Progenitor cell of endocrine pancreas (in vitro differentiated cells): ENCODE measurements at places on chromosomes 12 and 14.

GRCh38 chr14:62844546-62844945 lies 200.7 kb downstream of the KCNH5 start:
- no peak for DNase-seq

DNA sequence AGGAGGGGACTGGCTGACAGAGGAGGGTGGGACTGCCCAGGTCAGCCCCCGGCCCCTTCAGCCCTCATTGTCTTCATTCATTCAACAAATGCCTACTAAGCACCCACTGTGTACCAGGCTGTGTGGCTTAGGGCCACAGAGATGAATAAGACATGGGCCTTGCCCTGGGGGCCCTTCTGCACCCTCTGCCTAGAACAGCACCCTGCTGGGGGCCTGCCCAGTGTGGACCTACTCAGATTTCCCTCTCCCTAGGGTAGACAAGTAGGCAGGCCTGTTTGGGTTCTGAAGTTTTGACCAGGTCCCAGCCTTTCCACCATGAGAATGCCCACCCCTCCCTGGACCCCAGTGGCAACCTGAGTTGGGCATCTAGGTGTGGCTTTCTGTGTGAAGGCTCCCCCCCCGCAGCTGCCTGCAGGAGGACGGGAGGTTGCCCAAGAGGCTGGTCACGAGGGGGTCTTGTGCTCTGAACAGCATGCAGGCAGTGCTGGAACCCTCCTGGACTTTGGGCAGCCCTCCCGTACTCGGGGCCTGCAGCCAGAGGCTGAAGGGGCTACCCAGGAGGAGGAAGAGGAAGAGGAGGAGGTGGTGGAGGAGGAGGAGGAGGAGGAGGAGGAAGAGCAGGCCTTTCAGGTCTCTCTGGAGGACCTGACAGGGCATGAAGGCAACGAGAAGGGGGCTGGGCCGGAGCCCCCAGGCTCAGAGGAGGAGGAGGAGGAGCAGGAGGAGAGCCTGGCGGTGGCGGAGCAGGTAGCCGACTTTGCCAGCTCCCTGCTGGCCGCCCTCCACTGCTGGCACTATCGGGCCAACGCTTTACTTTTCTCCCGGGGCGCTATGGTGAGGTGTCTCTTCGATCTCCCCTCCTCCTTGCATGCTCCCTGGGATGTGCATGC lies 33.4 kb downstream of the PLEKHG3 start:
- DNase-seq = no peak

- peak; percentile 27 for DNase-seq
Observed at GRCh38 chr14:56119201-56119981, 1.2 kb downstream of the PELI2 start.

DNA sequence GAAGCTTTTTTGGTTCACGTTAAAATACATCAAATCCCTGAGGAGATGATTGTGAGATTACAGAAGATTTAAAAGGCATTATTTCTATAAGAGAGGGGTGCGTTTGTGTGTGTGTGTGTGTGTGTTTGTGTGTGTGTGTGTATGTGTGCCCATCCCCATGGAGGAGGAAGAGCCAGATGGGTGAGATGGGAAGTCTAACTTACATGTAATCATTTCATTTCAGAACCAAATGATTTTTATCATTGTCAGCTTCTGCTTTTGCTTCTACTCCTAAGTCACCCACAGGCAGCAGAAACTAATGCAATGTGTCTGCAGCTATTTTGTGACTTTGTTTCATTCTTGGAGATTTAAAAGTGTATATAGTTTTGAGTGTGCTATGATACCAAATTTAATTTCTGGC lies 68.7 kb downstream of the SLC4A8 start:
- DNase-seq = no peak

DNA sequence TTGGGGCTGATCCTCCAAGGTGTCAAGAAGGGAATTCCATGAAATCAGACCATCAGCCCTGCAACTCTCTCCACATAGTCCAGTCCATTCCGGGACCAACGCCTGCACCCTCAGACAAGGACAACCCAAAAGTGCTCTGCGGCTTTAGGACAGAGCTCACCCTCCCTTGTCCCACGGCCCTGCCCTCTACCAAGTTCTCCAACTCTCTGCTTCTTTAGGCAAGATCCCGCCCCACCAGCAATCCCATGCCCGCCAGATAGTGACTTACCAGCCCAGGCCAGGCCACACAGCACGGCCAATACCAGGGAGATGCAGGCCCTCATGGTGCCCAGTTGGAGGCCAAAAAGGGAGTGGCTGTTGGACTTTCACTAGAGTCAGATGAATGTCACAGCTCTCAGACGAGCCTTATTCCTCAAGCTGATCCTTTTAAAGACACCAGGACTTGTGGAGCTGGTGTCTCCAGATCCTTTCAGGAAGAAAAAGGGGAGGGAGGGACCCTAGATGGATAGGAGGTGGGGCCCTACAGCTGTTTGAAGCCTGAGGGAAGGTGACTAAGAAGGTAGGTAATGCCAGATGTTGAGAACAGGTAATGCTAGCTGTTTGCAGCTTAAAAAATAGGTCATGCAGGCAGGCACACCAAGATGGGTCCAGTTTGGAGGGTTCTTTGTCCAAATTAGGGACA lies at the start of gene ENDOU:
TSS of gene ENDOU (minus strand) at position 400 of the 682 bp plus-strand sequence. CDS start at position 323, 77 bp downstream.
- DNase-seq = no peak

- no peak for DNase-seq
Observed at GRCh38 chr12:71250166-71250565, 92.4 kb upstream of the TSPAN8 start.

DNA sequence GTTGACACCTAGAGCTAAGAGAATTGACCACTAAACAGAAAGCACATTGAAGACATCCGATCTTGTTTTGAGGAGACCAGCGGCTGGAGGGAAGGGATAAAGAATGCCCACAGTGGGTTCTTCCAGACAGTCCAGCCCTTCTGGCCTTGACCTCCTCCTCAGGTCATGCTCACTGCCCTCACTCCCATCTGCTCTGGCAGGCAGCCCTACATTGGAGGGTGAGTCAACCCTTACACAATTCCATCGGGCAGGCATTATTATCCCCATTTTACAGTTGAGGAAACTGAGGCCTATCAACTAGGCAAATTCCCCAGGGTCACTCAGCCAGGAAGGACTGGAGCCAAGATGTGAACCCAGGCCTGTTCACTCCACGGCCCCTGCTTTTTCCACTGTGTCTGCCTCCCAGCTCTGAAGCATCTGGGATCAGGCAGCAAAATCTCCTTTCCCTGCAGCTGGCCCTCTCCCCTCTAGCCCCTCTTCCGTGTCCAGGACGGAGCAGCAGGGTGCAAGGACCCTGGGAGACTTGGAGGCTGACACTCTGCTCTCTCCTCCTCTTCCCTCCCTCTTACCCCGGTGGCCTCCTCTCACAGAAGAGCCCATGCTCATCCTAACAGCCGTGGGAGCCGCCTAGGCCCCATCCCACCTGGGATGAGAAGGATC lies 5.3 kb downstream of the SCNN1A start:
- DNase-seq = no peak

DNA sequence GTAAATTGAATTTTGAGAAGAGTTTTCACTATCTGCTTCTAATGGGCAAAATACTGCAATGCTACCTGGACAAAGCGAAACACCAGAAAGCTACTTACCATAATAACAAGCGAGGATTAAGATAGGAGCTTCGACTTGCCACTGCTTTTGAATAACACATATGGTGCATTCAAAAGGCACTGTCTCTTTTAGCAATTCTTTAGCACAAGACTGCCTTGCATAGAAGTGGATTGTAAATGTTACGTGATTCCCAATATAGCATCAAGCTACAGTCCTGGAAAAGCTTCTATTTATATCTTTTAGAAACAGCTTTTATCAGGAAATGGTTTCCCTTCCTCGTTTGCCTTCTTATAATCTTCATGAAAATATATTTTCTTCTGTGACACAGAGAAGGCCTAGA lies 258.7 kb upstream of the PDE3A start:
- no peak for DNase-seq

- DNase-seq = no peak
Observed at GRCh38 chr12:5197656-5198055, 154.0 kb downstream of the KCNA5 start.

DNA sequence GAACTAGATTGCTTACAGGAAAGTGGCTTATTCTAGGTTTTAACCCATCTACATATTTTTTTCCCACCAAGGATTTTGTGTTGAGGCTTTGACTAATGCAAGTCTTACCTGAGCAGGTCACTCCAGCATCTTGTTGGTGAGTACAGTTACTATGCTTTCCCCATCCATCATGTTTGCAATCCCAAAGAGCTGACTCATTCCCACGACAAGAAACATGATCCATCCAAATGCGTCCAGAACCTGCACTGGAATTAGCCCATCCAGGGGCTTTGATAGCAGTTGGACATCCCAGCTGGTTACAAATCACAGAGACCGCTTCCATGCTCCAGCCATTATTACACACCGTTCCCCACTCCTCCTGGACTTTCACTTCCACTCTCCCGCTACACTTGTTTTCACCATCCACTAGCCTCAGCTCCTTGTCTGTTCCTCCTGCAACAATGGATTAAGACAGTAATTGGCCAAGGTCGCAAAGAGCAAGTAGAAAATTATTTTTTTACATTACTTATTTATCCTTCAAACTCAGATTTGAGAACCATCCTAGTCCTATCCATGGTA lies 2.5 kb downstream of the CD163 start:
- no peak for DNase-seq

DNA sequence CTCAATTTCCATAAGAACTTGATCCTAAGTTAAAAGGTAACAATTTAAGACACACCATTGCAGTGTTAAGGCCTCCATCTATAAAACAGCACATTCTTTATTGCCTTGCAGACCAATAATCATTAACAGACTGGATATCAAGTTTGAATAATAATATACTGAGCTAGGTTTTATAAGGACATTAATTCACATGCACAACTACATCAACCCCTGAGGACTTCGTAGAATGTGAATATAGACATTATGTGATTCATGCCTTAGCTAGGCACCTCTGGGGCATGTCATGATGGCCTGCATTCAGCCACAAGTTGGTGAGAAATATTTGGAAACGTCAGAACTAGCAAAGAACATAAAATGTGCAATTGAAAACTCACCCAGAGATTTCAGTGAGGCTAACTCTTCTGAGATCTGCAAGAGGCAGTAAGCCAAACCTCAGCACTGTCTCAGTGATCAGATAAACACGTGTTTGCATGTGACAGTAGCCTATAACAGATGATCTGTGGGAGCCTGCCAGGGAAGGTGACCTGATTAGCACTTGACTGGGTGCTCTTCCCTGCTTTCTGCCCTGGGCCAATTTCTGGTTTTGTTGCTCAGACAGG lies 492.2 kb downstream of the FLRT2 start:
- DNase-seq = no peak

GRCh38 chr12:15404485-15404884 lies 82.2 kb downstream of the PTPRO start:
- DNase-seq = no peak

DNA sequence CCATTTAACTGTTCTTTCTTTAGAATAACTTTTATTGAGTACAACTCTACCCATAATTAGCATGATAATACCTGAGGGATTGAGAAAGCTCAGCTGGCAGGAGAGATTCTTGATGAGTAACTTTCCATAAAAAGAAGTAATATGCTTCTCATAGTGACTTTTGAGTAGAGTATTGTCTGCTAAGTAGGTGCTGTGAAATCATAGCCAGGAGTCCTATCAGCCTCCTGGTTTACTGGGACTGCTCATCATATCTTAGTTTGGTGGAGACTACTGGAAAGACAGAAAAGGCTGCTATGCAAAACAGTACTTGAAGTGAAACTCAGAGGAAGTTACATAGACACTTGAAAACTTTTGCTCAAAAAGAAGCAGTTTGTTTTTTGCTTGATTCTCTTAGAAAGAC lies 113.3 kb upstream of the ATP2B1 start:
- no peak for DNase-seq

DNA sequence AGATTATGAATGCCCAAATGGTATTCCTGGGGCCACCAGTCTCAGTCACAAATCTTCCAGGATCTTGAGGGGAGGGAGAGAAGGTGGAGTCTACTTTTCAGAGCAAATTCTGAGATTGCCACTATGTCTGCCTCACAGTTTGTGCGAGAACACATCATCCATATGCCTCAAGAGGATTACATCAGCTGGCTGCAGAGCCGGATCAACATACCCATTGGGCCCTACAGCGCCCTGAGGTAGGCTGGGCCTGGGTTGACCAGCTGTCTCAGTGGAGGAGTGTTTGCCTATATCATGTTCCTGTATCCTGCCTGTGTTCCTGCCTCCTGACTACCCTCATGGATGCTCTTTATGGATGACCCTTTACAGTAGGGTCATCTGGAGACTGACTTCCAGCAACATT lies 53.1 kb upstream of the TMEM233 start:
- DNase-seq = no peak

DNA sequence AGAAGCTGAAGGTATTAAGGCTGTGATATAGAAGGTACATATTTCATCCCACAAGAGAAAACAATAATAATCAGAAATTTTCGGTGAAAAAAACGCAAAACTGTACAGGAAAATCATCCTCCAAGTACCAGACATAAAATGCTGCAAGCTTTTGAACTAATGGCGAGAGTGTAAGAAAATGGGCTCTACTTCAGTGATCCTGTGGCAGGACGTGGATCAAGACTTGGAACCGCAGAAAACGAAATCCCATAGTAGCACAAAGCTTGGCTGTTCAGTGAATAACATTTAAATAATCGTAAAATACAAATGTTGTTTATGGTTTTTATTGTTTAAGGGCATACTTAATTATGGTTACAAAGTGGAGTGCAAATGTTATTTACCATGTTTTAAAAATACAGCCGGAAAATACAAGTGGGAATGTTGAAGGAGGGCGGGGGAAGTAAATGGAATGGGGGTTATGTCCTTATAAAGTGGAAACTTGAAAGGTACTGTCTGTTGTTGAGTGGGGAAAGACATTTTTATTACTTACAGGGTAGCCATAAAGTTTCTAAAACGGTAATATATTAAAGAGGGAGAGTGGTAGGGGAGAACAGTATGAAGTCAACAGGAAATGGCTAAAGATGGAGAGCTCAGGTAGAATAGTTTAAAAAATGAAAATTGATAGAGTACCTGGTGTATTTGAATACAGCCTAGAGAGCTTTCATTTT lies 1.1 kb downstream of the SMIM10L1 start:
- DNase-seq = no peak
